Activated naive CD4-positive, alpha-beta T cell (primary cell): ENCODE measurements at places on chromosomes 12 and 14.

GRCh38 chr12:50635364-50635763 lies 128.5 kb upstream of the ATF1 start:
- DNase-seq = no peak

DNA sequence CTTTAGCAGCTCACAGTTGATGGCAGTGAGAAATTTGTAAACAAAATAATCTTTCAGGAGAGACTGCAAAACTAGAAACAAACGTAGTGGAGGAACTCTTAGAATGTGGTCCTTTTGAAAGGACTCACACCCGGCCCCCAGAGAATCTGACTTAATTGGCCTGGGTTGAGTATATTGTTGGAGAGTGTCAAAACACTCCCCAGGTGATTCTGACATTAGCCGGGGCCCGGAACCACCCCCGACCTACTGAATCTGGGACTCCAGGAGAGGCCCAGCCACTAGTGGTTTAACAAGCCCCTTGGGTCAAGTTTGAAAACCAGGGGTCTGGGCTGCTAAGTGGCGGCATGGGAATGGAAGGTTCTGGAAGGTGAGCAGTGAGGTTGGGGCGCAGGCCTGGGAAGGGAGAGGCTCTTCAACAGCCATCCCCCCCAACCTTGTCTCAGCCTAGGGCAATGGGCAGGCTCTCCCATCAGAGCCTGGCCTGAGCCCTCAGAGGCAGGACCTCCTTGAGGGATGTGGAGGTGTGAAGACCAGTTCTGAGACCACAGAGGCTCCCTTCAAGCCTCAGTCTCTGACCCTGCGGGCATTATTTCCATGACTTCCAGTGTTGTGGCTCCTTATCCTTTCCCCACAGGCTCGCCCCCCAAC lies 1.1 kb upstream of the ELK3 start:
- DNase-seq = no peak

DNA sequence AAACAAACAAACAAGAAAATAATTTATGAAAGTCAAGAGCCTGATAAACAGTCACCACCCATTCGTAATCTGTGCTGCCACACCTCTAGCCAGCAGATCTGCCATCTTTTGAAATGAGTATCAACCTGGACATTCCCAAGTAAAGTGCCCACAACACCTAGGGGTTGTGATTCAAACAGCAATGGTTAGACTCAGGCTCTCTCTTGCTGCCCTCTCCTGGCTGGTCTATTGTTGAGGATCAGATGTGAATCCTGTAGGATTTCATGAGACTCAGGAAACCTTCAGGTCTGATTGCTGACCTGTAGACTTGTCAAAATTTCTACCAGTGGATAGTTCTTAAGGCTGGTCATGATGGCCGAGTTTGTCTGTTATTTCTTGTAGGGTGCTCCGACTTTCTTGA lies 26.8 kb downstream of the DGLUCY start:
- DNase-seq = no peak

- DNase-seq = no peak
Measured at GRCh38 chr12:125228519-125229260, 163.5 kb downstream of the AACS start.

GRCh38 chr14:57464008-57464730 lies 29.5 kb downstream of the CCDC198 start:
- no peak for DNase-seq

- DNase-seq = no peak
Measured at GRCh38 chr14:32637582-32637981, 301.1 kb upstream of the NPAS3 start.

DNA sequence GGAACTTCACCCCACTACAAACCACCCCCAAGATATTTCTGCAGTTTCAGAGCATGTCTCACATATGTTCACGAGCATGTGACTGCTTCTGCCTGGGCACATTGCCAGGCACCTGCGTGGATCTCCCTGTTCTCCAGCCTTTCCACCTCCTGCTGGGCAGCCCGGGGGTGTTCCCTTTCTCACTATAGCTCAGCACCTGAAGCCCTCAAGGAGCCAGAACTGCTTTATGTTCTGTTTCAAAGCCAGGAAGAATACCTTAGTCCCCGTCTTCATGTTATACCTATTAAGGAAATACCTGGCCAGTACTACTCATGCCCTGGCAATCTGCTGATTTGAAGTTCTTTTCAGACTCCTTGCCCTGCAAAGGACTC lies 4.2 kb upstream of the FGF6 start:
- no peak for DNase-seq

GRCh38 chr12:102374190-102374589 lies 106.2 kb downstream of the IGF1 start:
- no peak for DNase-seq

DNA sequence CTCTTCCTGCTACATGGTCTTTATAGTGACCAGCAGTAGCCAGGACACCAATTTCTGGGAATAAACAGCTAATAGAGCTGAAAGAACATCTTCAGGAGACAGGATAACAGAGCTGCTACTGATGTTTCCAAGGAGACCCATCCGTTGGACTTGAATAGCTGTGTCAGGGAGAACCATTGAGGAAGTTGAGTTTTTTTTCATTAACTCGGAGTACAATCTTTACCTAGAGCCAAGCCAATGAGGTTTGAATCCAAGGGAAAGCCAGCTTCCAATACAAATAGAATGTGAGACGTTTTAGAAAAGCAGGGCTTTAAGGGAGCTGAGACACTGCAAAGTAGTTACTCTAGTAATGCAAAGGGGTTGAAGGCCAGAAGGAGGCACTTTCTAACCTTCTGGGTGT lies 136.1 kb upstream of the FRMD6 start:
- no peak for DNase-seq

GRCh38 chr12:30219047-30219446 lies 435.3 kb upstream of the TMTC1 start:
- DNase-seq = no peak

DNA sequence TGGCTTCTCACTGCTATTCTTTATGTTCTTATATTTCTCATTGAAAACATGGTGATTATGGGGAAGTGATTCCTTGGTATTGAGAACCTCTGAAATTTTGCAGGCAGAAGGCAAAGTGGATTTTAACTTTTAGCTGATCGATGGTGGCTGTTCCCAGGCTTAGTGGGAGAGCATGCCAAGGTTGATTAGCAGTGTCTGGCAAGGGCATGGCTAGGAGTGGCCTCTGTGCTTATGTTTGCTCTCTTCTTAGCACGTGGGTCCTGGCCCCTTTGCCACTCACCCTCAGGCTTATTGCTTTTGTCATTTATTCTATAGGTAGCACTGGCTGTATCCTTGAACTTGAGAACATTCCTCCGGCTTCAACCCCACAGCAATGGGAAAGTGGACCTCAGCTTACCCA lies 2.1 kb downstream of the MVK start:
- DNase-seq = no peak

GRCh38 chr14:88017535-88017934 lies 12.6 kb downstream of the GPR65 start:
- no peak for DNase-seq

DNA sequence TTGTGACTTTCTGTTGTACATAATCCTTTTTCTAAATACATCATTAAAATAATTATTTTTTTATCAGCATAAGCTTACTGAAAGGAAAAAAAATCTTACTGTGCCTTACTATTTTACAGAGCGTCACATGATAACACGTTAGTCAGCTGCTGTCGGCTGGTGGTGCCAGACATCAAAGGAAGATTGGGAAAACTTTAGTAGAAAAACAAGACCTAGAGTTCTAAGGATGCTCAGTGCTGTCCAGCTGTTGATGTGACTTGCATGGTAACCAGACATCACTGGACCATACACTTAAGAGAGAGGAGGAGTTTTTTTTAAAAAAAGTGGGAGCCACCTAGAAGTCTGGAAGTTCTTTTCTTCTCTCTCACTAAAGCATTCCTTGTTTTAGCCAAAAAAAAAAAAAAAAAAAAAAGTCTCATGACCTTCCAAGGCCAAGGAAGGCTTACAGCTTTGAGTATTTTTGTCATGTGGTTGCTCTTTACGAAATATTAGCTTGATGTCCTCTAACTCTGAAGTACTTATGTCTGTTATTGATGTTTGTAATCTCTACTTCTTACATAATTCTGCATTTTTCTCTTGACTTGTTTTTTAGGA lies 4.5 kb downstream of the RASSF8 start:
- DNase-seq = no peak

- DNase-seq = no peak
Measured at GRCh38 chr12:59699421-59700152, 103.8 kb downstream of the SLC16A7 start.

- no peak for DNase-seq
Measured at GRCh38 chr12:59077575-59078426, 157.5 kb upstream of the LRIG3 start.
